Sciatic nerve (tissue), 2 donors: ENCODE measurements at places on chromosomes 11 and 22. TPM values are rescaled to one million over a fixed set of nuclear protein-coding genes. Genes with fewer than 3 reads are reported as not detected.

OR56A1 gene
- total RNA-seq, result 0.13 TPM

FAM180B gene
- 3.0 TPM for total RNA-seq

- no peak for DNase-seq
Observed at GRCh38 chr11:96150609-96151008, 192.4 kb downstream of the MAML2 start.

- no peak for DNase-seq
Observed at GRCh38 chr11:11916981-11917399, 75.2 kb downstream of the USP47 start.

DNA sequence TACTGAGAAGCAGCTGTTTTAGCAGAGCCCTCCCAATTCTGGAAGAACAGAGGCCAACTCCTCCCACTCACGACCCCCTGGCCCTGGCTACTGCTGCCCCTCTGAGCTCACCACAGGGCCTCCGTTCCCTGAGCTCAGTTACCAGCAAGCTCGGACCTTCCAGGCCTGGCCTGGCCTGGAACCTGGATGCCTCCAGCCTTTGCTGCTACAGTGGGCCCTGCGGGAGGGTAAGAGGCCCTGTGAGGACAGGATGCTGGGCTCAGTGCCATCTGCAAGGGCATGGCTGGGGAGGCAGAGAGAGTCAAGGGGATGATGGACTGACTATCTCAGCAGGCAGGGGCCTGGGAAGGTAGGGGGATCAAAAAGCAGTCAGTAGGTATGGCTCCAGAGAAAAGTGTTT is 209.9 kb upstream of the NCAM1 start:
- DNase-seq, result no peak

DNA sequence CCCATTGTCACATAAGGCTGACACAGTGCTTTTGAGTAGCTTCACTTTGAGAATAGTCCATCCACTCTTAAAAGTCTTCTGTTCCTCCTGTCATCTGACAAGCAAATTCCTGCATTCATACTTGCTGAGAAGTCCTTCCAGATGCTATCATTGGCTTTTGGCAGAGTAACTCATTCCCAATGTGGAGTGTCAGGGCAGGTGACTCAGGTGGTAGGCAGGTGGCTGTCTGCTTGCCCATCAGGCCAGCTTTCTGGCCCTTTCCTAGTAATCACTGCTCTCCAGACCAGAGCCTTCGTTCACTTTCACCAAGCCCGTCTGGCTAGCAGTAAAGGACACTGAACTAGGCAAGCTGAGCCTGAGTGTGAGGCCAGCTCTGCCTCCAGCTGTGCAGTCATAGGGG is 162.5 kb upstream of the CCDC90B start:
- no peak for DNase-seq

DNA sequence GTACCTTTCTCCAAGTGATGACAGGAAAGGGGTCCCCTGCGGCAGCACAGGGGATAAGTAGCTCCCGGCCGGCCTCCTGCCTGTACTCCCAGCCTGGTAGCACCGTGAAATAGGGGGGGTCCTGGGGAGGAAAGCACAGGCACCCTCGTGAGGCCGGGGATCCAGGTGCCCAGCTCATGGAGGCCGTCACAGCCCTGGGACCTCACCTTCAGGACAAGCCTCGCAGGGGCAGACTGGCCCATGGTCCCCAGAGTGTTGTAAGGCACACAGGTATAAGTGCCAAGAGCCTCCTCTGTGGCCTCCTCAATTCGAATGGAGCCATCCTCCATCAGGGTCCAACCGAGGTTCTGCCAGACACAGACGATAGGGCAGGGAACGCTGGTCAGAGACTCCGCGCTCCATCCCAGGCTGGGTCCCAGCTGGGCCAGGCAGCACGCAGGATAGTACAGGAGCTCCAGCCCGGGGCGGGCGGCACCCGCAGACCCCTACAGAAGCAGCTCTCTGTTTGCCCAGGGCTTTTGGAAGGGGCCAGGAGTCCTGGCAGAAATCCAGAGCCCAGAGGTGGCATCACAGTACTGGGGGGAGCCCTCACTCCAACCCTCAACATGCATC is 25.2 kb downstream of the IGSF9B start:
- no peak for DNase-seq

DNA sequence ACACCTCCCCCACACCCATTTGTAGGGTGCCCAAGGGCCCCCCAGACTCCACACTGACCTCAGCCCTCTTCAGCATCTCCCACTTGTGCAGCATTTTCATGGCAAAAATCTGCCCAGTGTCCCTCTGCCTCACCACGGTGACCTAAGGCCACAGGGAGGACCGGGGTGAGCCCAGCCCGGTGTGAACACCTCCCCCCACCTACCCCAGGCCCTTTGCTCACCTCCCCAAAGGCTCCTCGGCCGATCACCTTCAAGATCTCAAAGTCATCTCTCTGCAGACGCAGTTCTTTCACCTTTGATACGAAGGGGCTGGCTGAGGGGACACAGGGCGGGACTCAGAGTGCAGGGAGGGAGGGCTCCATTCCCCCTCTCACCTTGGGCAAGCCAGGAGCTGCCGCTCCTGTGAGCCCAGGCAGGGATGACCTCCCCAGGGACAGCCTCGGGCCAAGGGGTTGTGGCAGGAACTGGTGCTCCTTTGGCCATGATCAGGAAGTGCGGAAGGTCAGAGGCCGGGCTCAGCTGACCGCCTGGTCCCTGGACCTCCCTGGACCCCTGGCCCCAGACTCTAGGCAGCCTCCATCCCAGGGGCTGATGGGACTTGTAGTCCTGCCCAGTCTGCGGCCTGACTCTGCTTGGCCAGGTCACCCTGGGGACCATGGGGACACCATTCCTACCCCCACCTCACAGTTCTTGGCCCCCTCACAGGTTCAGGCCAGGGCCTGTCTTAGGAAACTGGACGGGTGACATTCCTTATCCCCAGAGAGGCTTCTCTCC is 2.7 kb downstream of the CDC42BPG start:
- no peak for DNase-seq

DNA sequence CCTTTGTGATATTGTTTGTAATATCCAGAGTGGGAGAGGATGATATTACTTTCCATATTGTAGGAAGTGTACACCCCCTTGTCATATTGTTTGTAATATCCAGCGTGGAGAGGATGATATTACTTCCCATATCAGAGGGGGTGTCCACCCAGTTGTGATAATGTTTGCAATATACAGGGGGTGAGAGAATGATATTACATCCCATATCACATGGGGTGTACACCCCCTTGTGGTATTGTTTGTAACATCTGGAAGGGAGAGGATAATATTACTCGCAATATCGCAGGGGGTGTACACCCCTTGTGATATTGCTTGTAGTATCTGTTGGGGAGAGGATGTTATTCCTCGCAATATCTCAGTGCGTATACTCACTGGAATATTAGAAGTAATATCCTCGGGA is 61.5 kb downstream of the PRSS23 start:
- no peak for DNase-seq
